Large intestine (tissue), 12 donors: ENCODE measurements at places on chromosomes 7 and 10. TPM values are rescaled to one million over a fixed set of nuclear protein-coding genes. Genes with fewer than 3 reads are reported as not detected.

DNA sequence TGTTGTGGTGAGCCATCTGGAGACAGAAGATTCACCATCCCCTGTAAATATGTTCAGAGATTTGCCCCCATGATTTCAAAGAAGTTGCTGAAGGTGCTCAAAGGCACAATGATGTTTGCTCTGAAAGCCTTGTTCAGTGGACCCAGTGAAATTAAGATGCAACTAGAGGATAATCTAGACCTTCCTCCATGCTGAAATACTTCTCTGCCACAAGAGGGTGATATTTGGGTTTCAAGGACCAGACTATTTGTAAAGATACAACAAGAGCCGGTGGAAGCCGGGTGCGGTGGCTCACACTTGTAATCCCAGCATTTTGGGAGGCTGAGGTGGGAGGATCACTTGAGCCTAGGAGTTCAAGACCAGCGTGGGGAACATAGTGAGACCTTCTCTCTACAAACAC lies 13.5 kb upstream of the MSRB2 start:
- no peaks in the 10 kb centered on the region for H3K36me3 ChIP-seq
- DNase-seq = no peak
- peaks cover 16% of the 10 kb centered on the region for H3K27me3 ChIP-seq
- H3K4me3 ChIP-seq = no peak overlapping the region

- no peak overlapping the region for H3K27ac ChIP-seq
- no peaks in the 10 kb centered on the region for H3K4me1 ChIP-seq
- H3K27me3 ChIP-seq = no peaks in the 10 kb centered on the region
- no peaks in the 10 kb centered on the region for H3K36me3 ChIP-seq
- DNase-seq = no peak
These were observed 849 bp downstream of the LRRN3 start for GRCh38 chr7:111091593-111092358.

- H3K4me3 ChIP-seq = no peak overlapping the region
- no peaks in the 10 kb centered on the region for H3K4me1 ChIP-seq
These were observed 130.4 kb downstream of the CDH23 start for GRCh38 chr10:71527135-71527534.

GRCh38 chr10:93080350-93081046 lies 6.8 kb downstream of the CYP26A1 start:
- H3K36me3 ChIP-seq = no peaks in the 10 kb centered on the region
- H3K4me3 ChIP-seq = no peak overlapping the region
- DNase-seq = no peak
- H3K27ac ChIP-seq = no peak overlapping the region
- H3K27me3 ChIP-seq = peaks cover 28% of the 10 kb centered on the region

DNA sequence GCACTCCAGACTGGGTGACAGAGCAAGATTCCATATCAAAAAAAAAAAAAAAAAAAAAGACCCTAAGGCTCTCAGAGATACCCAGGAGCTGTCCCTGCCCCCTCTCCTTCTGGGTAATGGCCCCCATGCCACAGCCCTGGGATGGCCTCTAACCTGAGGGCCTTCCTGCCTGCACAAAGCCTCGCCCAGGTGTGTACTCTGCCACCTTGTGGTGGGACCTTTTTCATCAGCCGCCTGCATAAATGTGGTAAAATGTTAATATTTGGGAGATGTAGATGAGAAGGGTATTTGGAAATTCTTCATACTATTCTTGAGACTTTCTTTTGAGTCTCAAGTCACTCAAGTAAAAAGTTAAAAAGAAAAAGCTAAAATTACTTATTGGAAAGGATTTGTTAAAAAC lies 46.3 kb upstream of the RNF216 start:
- H3K27me3 ChIP-seq = no peaks in the 10 kb centered on the region
- no peak overlapping the region for H3K27ac ChIP-seq
- peaks cover 3% of the 10 kb centered on the region for H3K4me1 ChIP-seq
- no peak overlapping the region for H3K4me3 ChIP-seq
- H3K36me3 ChIP-seq = no peaks in the 10 kb centered on the region
- DNase-seq = no peak

- H3K4me3 ChIP-seq = no peak overlapping the region
- H3K36me3 ChIP-seq = no peaks in the 10 kb centered on the region
- no peak overlapping the region for H3K27ac ChIP-seq
- no peak for DNase-seq
- H3K27me3 ChIP-seq = no peaks in the 10 kb centered on the region
- peaks cover 6% of the 10 kb centered on the region for H3K4me1 ChIP-seq
These were observed 57.7 kb upstream of the IGFBP3 start for GRCh38 chr7:45978731-45979211.

- no peak overlapping the region for H3K27ac ChIP-seq
- H3K27me3 ChIP-seq = no peaks in the 10 kb centered on the region
- H3K4me1 ChIP-seq = no peaks in the 10 kb centered on the region
- H3K4me3 ChIP-seq = no peak overlapping the region
- H3K36me3 ChIP-seq = no peaks in the 10 kb centered on the region
- no peak for DNase-seq
These were observed 81.3 kb downstream of the NAMPT start for GRCh38 chr7:106203473-106203872.

DNA sequence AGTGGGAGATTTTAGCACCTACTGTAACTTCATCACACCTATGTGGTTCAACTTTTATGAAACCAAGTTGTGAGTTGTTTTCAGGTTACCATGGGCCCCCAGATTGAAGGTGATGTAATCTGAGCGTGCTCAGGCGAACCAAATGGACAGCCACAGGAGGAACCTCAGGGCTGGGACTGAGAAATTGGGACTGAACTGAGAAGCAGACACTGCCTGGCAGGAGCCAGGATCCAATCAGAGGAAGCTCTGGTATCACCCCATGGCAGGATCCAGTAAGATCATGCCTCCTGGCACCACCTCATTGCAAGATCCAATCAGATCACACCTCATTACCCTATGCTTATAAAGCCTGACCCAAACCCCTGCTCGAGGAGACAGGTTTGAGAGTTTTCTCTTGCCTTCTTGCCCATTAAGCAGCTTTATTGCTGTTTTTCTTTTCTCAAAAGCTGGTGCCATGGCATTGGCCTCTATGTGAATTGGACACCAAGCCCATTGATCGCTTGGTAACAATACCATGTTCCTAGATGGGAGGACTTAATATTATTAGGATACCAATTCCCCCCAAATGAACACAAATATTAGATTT lies 43.2 kb upstream of the GDF10 start:
- peaks cover 19% of the 10 kb centered on the region for H3K27me3 ChIP-seq
- H3K36me3 ChIP-seq = no peaks in the 10 kb centered on the region
- no peaks in the 10 kb centered on the region for H3K4me1 ChIP-seq

DNA sequence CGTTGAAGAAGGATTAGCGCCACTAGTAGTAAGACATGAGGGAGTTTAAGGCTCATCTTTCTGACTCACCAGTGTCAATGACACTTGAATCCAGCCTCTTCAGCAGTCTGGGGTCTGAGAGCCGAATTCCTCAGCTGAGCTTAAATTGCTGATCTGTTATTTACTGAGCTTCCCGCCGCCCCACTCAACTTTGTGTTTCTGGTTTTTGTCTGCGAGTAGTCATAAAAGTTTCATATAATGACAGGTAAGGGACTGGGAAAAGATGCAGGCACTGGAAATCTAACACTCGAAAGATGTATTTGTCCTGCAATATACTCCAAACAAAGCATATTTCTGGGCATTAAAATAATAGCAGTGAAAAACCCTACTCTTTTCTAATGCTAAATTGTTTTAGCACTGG lies 51.2 kb upstream of the RELN start:
- H3K27me3 ChIP-seq = no peaks in the 10 kb centered on the region
- no peak overlapping the region for H3K4me3 ChIP-seq
- H3K27ac ChIP-seq = no peak overlapping the region
- no peak for DNase-seq
- no peaks in the 10 kb centered on the region for H3K36me3 ChIP-seq
- no peaks in the 10 kb centered on the region for H3K4me1 ChIP-seq

GRCh38 chr10:132499367-132499685 lies 38.3 kb upstream of the INPP5A start:
- H3K4me3 ChIP-seq = no peak overlapping the region
- no peaks in the 10 kb centered on the region for H3K36me3 ChIP-seq
- H3K4me1 ChIP-seq = no peaks in the 10 kb centered on the region
- H3K27ac ChIP-seq = no peak overlapping the region
- DNase-seq = no peak

DNA sequence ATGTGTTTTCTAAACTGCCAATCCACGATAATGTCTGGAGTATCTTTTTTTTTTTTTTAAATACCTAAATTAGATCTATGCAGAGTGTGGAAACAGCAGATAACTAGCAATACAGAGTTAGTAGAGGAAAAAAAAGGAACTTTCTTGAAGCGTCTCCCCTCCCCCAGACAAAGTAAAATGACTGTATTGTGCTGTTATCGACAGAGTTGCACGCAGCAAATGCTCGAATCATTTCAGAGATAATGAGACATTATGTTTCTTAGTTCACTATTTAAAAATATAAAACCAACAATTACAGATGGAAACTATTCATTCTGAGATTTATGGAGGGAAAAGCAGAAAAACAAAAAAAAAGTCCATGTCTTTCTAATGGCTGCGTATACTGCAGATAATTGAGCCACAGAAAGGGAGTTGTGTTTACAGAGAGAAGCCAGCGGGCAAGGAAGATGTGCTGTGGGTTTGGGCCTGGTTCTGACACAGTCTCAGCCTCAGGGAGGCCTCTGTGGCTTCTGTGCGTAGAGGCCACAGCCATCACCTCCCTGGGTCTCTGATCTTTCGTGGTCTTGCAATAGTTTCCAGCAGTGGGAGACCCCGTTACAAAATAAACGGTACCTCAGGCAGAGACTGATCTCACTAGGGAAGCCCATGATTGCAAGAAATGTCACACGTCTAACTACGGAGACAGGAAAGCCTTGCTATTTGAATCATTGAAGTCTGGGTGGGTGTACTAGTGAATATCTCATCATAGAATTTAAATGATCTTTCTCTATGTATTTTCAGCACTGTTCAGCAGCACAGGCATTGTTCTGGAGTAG lies 19.1 kb upstream of the KLF6 start:
- no peaks in the 10 kb centered on the region for H3K36me3 ChIP-seq
- H3K27ac ChIP-seq = no peak overlapping the region
- H3K27me3 ChIP-seq = no peaks in the 10 kb centered on the region
- H3K4me1 ChIP-seq = peaks cover 28% of the 10 kb centered on the region
- H3K4me3 ChIP-seq = no peak overlapping the region

GRCh38 chr10:87803831-87804230 lies 14.2 kb downstream of the ATAD1 start:
- H3K27me3 ChIP-seq = no peaks in the 10 kb centered on the region
- no peak overlapping the region for H3K27ac ChIP-seq
- H3K4me1 ChIP-seq = no peaks in the 10 kb centered on the region
- H3K4me3 ChIP-seq = no peak overlapping the region

DNA sequence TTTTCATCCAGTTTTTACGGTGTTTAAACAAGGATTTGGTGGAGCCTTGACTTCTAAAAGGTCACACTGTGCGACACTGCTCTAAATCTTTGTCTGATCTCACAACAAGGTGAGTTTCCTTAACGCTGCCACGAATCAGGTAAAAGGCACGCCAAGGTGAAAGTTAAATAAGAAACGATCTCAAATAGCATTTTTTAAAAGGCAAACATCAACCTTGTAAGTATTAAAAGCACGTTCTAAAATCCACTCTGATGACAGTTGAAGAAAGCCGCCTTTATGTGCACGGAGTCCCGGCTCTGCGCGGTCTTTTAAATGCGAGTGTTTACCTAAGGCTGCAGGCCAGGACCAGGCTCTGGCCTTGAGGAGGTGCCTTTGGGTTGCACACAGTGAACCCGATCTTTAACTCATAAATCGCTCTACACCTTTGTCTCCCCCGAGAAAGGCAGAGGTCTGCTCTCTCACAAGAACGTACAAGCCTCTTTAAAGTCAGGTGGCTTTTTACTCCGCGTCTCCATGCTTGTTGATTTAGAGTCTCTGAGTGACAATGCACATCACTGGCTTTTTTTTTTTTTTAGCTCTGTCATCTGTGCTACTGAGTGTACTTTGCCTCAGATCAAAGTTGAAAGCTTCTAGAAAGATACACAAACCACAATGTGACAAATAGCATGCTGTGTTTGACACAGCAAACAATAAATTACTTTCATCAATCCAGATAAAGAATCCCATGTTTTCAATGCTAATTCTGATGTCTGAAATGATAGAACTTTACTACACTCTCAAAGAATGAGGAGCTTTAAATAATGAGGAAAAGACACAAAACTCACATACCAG lies 25.9 kb upstream of the RNF32 start:
- H3K27ac ChIP-seq = peak overlapping the region; percentile 72
- no peak overlapping the region for H3K4me3 ChIP-seq
- no peaks in the 10 kb centered on the region for H3K36me3 ChIP-seq
- H3K4me1 ChIP-seq = peaks cover 64% of the 10 kb centered on the region

GRCh38 chr10:121379013-121379412 lies 219.2 kb downstream of the FGFR2 start:
- no peaks in the 10 kb centered on the region for H3K27me3 ChIP-seq
- no peak for DNase-seq
- no peak overlapping the region for H3K27ac ChIP-seq
- no peaks in the 10 kb centered on the region for H3K36me3 ChIP-seq
- no peak overlapping the region for H3K4me3 ChIP-seq

GRCh38 chr7:148972375-148972774 lies 55.9 kb downstream of the PDIA4 start:
- H3K36me3 ChIP-seq = no peaks in the 10 kb centered on the region
- no peaks in the 10 kb centered on the region for H3K27me3 ChIP-seq
- H3K4me1 ChIP-seq = no peaks in the 10 kb centered on the region
- H3K4me3 ChIP-seq = no peak overlapping the region
- DNase-seq = no peak
- H3K27ac ChIP-seq = no peak overlapping the region

GRCh38 chr10:86004337-86004736 lies 362.3 kb downstream of the GRID1 start:
- no peak overlapping the region for H3K27ac ChIP-seq
- no peak for DNase-seq
- no peaks in the 10 kb centered on the region for H3K4me1 ChIP-seq

GRCh38 chr7:116598278-116598677 lies 73.4 kb downstream of the CAV1 start:
- H3K4me3 ChIP-seq = no peak overlapping the region
- H3K4me1 ChIP-seq = peaks cover 3% of the 10 kb centered on the region
- no peaks in the 10 kb centered on the region for H3K36me3 ChIP-seq
- H3K27me3 ChIP-seq = no peaks in the 10 kb centered on the region

DNA sequence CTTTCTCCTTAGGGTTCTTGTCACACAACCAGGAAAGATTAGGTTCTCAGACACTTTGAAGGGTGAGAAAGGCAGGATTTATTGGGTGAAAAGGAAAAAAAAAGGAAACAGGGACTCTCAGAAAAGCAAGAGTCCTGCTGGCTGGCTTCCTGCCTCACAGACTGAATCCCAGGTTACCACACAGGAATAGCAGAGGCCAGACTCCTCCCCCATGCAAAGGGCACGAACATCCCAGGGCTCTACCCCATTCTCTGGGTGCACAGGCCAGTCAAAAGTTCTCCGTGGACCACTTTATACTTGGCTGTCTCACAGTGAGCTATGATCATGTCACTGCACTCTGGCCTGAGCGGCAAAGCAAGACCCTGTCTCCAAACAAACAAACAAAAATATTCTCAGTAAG lies 42.6 kb downstream of the HOXA1 start:
- H3K36me3 ChIP-seq = no peaks in the 10 kb centered on the region
- no peak for DNase-seq
- no peak overlapping the region for H3K27ac ChIP-seq
- no peaks in the 10 kb centered on the region for H3K27me3 ChIP-seq
- H3K4me1 ChIP-seq = no peaks in the 10 kb centered on the region

Gene BTBD16
- 0.79 TPM for polyA plus RNA-seq

Gene DOCK1
- polyA plus RNA-seq = 29.5 TPM

Gene PDE1C
- 2.6 TPM for polyA plus RNA-seq

Gene PITX3
- polyA plus RNA-seq = not detected

Gene UCMA
- not detected for polyA plus RNA-seq

Gene SLC39A12
- polyA plus RNA-seq = 0.03 TPM

Gene SEMA3A
- polyA plus RNA-seq = 11.7 TPM

Gene DNAJC2
- 38.8 TPM for polyA plus RNA-seq

Gene C10orf143
- 4.7 TPM for polyA plus RNA-seq

Gene NOS3
- polyA plus RNA-seq = 10.3 TPM

Gene AKR1C4
- 0.39 TPM for polyA plus RNA-seq

Gene ZNF680
- 9.1 TPM for polyA plus RNA-seq

Gene ACBD5
- polyA plus RNA-seq = 44.0 TPM

Gene PODXL
- 26.9 TPM for polyA plus RNA-seq
